ENCODE measurements at places on chromosomes 12 and 14.

DNA sequence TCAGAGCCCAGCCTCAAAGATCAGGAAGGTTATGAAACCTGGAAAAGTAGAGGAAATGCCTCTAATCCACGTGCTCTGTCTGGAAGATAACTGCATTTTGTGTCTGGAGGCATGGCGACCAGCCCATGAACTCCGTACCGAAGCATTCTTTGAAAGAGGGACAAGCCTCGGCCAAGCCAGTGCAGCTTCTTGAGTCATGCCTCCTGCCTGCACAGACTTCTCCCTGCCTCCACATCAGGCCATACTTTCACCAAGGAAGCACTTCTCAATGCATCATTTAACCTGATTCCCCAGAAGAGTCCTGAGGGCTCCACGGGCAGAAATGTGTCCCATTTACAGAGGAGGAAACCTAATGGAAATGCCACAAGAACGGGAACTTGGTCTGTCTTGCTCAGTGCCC lies 3.4 kb downstream of the ACTN1 start:
- no peak for DNase-seq

DNA sequence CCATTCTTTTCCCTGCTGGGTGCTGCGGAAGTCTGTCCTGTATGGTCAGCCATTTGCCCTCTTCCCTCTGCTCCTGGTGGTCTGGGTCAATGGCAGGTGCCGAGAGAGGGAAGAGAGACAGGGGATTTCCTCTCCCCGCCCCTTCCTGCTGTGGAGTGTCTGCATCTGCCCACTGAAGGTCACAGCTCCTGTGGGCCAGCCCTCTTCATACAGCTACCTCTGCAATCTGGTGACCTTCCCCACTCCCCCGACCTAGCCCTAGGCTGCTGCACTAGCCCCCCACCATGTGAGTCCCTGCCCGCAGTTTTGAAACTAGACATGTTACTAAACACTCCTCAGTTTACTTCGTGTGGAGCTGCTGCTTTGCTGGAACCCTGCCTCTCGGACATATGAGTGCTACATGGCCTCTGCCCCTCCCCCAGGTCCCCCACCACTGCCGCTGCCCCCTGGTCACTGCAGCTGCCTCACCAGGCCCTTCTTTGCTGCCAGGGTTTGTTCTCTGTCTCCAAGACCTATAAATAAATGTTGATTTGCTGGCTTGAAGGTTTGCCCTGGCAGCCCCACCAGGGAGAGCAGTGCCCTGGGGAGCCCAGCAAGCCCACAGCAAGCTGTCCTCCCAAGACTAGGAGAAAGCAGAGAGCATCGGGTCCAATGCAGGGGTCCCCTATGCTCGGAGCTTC lies 102.9 kb downstream of the DPF3 start:
- no peak for DNase-seq

- no peak for DNase-seq
Measured at GRCh38 chr14:78530078-78530477, 359.9 kb downstream of the NRXN3 start.

DNA sequence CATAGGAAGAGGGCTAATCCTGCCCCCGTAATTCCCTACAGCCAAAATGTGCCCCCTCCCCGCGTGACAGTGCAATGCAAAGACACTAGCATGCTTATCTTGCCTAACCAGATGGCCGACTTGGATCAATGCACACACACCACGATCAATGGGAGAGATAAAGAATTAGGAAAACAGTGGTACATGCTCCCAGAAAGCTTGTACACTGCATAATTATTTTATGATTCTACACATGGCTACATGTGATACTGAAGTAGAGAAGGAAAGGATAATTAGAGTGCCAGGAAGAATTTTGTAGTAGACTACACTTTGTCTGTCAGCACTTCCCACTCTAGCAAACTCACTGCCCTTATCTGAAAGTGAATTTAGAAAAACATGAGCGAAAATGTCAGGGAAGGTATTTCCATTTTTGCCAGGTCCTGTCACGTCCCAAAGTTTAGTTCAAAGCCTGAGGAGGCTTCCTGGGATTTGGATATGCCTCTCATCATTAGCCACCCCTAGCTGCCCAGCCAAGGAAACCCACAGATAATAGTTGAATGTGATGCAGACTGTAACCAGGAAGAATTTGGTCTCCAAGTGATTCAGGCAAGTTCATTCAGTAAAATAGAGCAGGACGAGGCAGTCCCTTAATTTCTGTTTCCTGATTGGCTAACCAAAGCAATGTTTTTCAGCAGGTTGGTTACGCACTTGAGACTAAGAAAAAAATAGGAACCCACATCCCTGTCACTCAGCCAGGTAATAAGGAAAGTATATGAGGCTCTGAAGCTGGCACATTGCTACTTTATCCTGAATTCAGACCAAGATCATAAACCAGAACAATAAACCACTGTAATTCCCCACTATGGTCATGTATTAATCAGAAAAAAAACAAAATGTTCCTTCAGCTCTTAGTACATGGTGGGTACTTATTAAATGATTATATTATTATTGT lies 199.6 kb upstream of the OTX2 start:
- no peak for DNase-seq

- DNase-seq: no peak
Measured at GRCh38 chr12:108173160-108173559, 44.1 kb downstream of the WSCD2 start.

GRCh38 chr14:102571043-102571442 lies 21.4 kb upstream of the RCOR1 start:
- no peak for DNase-seq

DNA sequence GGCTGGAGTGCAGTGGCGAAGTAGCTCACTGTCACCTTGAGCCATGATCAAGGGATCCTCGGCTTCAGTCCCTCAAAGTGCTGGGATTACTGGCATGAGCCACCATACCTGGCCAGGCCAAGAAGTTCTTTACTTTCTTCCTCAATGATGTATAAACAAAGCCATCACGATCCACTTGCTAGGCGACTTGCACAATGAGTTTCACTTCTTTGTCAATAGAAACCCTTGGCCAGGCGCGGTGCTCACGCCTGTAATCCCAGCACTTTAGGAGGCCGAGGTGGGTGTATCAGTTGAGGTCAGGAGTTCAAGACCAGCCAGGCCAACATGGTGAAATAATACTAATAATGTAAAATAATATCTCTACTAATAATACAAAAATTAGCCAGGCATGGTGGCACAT lies 14.4 kb upstream of the SPSB2 start:
- no peak for DNase-seq

GRCh38 chr14:77593501-77593961 lies 22.9 kb downstream of the SPTLC2 start:
- DNase-seq: peak; percentile 61

GRCh38 chr12:10718279-10718821 lies 4.8 kb downstream of the YBX3 start:
- DNase-seq: no peak

GRCh38 chr12:123363740-123364531 lies 711 bp downstream of the SBNO1 start:
- DNase-seq: no peak

- DNase-seq: no peak
Measured at GRCh38 chr12:92540782-92541423, 161.9 kb upstream of the PLEKHG7 start.

DNA sequence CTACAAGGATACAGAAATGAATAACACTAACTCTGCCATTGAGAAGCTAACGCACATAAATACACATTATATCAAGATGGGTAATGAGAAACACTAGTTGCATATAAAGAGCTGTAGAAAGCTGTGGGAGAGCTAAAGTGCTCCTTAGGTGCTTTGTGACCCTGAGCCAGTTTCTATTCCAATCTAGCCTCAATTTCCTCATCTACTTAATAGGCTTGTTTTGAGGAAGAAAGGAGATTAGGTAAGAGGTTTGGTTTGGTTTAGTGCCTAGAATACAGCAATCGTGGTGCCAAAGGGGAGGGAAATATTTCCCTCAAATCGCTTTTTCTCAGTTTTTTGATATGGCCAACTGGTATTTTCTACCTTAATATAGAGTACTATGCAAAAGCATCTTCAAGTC lies 994 bp downstream of the SRP54 start:
- DNase-seq: no peak

GRCh38 chr14:24377126-24377525 lies 9.1 kb downstream of the NFATC4 start:
- DNase-seq: no peak

GRCh38 chr14:59435101-59435500 lies 30.1 kb downstream of the GPR135 start:
- no peak for DNase-seq

DNA sequence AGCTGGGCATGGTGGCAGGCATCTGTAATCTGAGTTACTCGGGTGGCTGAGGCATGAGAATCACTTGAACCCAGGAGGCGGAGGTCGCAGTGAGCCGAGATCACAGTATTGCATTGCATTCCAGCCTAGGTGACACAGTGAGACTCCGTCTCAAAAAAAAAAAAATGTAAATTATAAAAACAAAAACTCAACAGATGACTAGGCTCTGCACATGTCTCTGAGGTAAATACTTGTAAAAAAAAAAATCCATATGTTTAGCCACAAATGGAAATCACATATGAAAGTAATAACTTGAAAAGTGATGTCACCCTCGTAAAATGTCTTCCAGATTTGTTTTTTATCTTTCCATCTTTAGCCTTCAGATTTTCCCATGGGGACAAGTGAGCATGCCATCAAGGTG lies 85.0 kb downstream of the KICS2 start:
- DNase-seq: no peak

DNA sequence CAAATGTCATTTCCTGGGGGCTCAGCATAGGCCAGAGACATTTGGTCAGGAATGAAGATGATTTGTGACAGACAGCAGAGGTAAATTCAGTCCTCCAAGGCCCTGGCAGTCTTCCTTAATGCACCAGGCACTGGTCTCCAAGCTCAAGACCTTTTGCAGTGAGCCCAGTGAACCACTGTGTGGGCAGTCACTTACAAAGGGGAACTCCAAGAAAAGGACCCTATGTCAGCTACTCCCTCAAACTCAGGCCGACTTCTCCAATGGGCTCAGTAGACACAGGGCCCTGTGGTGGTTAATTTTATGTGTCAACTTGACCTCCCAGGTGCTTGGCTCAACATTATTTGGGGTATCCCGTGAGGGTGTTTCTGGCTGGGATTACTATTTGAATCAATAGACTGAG lies 29.3 kb upstream of the PLEK2 start:
- DNase-seq: no peak

GRCh38 chr12:75660107-75660530 lies 148.7 kb upstream of the KRR1 start:
- no peak for DNase-seq

GRCh38 chr12:19614601-19615383 lies 175.5 kb downstream of the AEBP2 start:
- DNase-seq: no peak

DNA sequence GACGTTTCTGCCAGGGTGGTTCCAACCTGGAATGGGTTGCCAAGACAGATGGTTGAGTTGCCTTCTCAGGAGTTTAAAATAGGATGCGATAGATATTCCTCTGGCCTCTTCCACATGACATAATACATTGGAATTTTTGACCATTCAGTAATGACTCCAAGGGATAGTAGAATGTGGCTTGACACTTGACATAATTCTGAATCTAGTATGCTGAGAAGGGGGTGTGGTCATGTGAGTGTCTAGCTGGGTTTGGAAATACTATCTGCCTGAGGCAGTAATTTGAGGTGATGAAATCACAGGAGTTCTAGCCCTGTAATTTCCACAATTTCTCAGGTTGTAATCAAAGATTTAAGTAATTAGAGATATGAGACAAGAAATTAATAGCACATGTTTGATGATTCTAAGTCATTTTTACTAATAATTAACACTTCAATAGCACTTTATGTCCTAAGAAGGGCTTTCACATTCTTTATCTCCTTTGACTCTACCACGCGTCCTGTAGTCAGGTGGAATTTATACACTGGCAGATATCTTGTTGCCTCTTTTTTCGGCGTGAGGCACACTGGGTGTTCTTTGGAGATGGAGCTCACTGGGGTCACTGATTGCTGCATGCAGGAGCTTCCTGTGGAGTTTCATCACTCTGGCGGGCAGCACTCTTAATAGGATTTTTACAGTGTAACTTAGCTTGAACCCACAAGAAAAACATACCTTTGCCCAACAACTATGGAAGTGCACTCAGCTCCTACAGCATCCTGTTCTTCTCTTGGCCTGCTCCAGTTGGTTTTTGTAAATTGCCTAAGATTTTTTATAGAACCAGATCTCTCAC lies 3.2 kb upstream of the AMIGO2 start:
- DNase-seq: no peak

DNA sequence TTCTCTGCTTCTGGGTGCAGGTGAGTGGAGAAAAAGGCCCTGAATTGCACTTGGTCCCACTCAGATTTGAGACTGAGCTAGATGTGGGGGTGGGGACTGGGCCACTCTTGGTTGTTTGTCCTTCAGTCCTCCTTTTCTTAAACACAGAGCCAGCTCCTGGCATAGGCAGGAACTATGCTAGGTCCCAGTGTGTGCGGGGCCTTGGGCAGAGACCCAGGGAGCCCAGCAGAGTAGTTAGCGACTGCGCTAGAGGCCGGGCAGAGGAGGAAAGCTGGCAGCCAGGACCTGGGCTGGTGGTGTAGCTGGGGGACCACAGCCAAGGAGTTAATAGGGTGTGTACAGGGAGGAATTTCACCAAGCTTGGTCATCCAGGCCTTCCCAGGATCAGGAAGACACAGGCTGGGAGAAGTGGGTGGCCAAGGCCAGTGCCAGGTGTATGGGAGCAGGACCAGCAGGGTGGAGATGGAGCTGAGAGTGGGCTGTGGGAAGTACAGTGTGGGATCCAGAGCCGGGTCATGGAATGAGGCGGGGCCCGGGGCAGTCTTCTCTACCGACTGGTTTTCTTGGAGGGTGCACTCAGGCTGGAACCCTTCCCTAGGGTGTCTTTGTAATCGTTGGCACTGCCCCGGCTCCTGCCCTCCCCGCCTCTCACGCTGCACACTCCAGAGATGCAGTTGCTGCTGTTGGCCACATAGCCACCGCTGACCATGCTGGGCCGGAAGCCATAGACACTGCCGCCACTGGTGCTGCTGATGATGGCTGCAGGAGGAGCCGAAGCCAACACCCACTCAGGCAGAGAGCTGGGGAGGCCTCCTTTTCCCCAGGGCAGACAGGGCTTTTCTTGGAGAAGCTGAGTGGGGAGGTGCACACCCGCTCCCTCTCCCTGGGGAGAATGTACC lies 8.7 kb downstream of the KRT71 start:
- DNase-seq: no peak

GRCh38 chr14:61570549-61571290 lies 124.6 kb upstream of the HIF1A start:
- no peak for DNase-seq

GRCh38 chr14:21300892-21301291 lies 21.0 kb downstream of the RPGRIP1 start:
- peak; percentile 36 for DNase-seq

DNA sequence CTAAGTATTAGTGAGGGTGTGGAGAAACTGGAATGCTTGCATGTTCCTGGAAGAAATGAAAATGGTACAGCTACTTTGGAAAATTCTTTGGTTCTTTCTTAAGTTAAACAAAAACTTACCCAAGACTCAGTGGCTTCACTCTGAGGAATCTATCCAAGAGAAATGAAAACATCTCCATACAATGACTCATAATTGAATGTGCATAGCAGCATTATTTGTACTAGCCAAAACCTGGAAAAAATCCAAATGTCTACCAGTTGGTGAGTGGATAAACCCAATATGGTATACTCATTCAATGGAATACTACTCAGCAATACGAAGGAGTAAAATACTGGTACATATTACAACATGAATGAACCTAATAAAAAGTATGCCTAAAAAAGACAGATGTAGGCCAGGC lies 18.0 kb upstream of the CRACR2A start:
- no peak for DNase-seq

Data from CD4-positive, alpha-beta T cell treated with Interleukin-4 for 1 hour (primary cell).